Pancreas (tissue), 10 donors: ENCODE measurements at places on chromosomes 1 and 21.

GRCh38 chr1:76583235-76583868 is 283.9 kb upstream of the ST6GALNAC5 start:
- DNase-seq: no peak

DNA sequence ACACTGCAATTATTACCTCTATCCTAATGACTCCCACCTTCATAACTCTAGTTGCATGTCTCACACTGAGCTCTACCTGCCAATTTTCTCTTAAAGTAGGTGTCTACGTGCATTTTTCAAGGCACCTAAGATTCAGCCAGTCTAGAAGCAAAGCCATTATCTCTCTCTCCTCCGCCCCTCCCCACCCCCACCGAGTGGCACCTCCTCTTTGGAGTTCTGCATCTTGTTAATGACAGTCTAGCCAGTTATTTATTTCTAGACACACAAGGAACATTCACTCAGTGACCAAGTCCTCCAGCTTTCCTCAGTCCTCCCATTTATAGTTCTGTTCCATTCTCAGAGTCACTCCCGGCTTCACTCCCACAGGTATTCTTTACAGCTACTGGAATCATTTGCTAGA is 47.6 kb downstream of the ASTN1 start:
- no peak for DNase-seq

GRCh38 chr1:223765036-223765718 is 52.8 kb downstream of the CAPN2 start:
- no peak for DNase-seq

DNA sequence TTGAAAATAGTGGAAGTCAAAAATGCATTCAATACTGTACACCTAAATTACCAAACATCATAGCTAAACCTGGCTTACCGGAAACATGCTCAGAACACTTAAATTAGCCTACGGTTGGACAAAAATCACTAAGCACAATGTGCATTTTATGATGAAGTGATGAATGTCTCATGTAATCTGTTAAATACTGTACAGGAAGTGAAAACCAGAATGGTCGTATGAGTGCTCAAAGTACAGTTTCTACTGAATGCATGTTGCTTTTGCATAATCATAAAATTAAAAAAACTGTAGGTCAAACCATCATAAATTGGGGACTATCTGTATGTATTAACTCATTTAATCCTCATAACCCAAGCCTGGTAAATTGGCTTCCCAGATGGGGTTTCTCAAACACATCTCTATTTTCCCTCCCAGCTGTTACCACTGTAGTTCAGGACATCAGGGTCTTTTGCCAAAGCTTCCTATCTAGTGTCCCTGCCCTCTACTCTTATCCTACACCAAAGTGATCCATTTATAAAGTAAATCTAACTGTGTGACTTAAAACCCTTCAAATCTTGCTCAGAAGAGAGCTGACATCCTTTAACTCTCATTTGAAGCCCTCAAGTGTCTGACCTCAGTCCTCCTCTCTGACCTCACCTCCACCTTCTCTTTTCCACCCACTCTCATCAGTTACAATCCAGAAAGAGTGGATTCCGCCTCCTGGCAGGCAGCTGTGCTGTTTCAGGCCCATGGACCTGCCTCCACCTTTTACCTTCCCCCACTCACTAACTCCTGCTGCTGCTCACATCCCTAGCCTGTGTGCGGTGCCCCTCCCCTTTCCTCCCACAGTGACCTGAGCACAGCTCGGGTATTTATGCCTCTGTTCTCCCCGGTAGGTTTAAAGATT is 356.4 kb upstream of the ST6GALNAC5 start:
- DNase-seq: no peak

GRCh38 chr1:117634631-117635030 is 28.8 kb downstream of the TENT5C start:
- no peak for DNase-seq

DNA sequence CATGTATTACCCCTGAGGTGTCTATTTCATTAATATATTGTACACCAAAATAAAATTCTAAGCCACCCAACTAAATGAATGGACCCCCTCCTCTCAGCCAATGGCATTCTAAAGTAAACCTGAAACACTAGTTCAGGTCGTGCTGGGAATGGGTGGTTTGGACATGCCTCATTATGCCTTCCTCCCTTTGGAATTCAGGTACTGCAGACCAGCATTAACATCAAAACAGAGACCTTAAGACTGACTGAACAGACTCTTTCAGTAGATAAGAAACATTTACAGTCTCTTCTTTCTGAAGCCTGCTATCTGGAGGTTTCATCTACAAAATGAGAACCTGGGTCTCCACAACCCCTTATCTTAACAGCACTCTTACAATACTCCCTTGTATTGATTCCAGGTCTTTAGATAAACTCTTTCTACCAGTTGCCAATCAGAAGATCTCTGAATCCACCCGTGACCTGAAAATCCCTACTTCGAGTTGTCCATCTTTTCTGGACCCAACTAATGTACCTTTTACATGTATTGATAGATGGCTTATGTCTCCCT is 93.6 kb downstream of the PKN2 start:
- no peak for DNase-seq

DNA sequence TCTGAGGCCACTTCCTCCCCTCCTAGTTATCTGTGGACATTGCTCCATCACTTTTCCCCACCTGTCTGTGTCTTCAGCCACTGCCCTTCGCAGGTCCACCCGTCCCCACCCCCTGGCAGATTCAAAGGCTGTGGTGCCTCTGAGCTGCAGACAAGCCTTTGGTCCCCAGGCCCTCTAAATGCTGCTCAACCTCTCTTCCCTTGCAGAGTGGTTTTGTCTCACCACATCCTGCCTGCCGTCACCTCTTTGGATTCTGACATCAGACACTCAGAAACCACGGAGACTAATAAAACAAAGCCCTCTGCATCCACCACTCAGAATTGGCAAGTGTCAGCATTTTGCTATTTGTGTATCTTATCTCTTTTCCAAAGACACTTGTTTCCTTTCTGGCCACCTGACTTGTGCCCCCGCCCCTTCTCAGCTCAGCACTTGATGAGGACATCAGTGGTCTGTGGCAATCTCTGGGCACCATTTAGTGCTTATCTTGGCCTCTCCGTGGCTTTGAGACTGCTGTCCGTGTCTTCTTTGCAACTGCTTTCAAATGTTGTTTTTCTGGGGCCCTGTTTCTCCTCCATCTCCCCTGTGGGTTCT is 7.7 kb downstream of the CNIH3 start:
- no peak for DNase-seq

DNA sequence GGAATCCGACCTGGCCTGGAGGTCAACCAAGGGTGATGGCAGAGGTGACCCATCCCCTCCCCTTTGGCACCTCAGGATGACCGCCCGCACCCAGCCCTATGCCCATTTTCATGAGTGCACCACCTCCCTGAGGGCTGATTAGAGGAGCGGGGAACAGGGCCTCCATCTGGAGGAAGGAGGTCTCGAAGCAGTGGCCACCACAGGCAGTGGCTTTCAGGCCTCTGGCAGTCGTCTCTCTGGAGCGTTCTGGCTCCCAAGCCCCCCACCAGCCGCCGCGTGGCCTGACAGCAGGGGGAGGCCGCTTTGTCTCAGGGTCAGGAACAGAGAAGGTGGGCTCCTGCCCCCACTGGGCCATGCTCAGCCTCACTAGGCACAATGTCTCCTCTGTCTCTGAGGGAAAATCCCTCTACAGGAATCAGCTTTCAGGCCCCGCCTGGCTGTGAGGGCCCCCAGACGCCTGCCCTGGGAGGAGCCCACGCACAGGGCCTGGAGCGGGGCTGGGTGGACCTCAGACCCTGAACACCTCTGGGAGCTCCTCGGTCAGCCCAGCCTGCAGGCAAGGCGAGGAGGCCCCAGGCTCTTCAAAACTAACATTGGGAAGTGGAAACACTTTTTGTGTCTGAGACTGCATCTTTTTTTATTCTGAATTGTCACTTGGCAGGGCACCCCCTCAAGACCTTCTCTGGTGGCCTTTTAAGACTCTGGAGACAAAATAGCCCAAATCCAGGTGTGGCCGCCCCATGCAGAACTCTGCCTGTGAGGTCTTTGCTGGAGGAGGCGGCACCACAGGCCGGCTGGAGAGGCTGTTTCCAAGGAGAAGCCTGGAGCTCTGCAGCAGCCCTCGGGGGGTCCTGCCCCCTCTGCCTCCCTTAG is 127.7 kb upstream of the ARHGEF16 start:
- no peak for DNase-seq

DNA sequence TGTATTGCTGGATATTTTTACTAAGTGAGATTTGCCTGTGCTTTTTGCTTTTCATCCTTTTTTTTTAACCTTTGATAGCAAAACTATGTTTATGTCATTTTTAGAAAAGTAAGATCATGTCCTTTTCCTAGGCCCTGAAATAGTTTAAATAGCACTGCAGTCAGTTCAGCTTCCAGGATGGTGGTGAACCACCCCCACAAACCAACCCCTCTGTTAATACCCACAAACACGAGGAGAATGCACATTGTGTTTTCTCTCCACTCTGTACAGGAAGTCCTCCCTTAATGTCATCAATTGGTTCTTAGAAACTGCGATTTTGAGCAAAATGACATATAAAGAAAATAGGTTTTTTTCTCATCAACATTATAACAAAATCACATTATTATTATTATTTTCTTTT is 117.7 kb upstream of the DSCAM start:
- DNase-seq: no peak

GRCh38 chr1:220962031-220962751 is 82.9 kb downstream of the HLX start:
- no peak for DNase-seq

DNA sequence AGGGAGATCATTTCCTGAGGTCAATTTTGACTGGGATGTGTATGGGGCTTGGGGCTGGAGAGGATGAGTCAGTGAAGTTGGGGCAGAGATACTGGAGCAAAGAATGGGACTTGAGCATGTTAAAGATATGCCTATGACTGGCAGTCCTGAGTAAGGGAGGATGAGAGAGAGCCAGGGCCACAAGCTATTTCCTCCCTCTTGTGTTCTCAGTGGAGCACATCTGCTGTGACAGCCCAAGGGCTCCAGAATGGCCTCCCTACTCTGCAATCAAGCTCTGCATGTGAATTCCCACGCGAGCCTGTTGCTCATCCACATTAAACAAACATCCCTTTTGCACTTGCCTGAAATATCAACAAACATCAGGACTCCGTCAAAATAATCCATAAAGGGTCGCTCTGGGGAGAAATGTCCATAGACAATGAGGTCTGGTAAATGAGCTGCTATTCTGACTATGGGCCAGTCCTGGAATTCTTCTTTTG is 9.2 kb downstream of the ADCY10 start:
- DNase-seq: no peak

DNA sequence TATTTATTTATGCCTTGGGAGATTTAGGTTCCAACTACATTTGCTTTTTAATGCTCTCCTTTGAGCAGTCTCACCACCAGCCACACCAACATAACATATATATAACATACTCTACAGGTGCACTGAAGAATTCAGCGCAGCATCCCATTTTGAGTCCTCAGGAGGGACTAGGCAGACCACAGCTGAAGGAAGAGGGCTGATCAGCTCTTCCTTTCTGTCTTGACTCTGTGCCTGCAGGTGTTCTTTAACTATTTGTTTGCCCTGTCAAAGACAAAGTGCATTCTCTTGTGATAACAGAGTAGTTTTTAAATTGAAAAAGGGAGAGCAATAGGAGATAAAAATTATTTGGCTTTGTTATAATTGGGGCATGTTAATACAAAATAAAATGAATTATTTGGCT is 17.0 kb downstream of the HIPK1 start:
- no peak for DNase-seq

GRCh38 chr1:11980676-11980972 is 380 bp downstream of the MFN2 start:
- no peak for DNase-seq

DNA sequence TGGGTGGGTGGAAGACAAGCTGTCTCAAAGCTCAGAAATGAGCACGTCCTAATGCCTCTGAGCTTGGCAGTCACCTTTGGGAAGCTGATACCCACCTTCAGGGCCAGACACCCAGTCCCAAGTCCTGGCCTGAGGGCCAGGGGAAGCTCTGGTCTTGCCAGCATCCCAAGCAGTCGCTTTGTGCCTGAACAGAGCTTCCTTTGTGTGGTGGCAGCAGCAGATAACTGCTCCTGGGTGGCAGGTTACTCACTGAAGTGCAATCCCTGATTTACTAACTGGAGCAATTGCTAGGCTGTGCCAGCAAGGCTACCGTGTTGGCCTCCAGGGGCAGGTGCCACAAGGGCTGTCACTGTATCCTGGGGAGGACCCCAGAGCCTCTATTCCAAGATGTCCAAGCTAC is 40.4 kb upstream of the GRHL3 start:
- no peak for DNase-seq

DNA sequence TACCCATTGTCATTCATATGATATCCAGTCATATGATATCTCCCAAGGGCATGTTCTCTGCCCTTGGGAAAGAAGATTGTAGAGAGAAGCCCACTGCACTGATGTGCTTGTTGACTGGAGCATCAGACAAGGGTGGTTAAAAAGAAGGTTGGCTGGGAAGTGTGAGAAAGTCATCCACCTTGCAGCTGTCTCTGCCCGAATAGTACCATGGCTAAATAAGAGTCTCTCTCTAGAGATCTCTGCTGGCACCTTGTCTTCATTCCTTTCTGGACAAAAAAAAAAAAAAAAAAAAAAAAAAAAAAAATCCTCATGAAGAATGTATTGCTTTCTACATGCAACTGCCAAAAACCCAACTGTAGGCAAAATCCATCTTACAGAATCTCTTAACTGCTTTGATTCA is 349.7 kb upstream of the ESRRG start:
- DNase-seq: no peak

GRCh38 chr1:45859221-45859620 is 55.8 kb downstream of the MAST2 start:
- no peak for DNase-seq

GRCh38 chr1:90155721-90156487 is 161.0 kb downstream of the ZNF326 start:
- no peak for DNase-seq

DNA sequence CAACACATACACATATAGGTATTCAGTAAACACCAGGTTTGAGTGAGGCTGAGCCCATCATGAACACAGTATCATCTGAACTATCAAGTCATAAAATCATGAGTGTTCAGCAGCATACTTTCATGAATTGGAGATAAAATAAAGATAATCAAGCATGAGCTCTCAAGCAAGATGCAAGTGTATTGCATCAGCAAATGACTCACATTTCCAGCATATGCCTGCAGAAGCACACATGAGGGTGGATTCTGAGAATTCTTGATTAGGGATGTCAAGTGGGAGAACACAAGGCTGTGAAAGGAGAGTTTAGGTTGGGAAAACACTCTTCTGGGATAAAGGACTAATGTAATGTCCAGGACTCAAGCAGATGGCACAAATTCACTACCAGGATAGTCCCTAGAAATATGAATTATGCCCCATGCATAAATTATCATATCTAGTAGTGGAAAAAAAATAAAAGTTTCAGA is 299.2 kb downstream of the SRGAP2C start:
- no peak for DNase-seq

GRCh38 chr1:234206651-234207284 is 166.5 kb upstream of the COA6 start:
- no peak for DNase-seq

GRCh38 chr1:219629296-219629880 is 16.5 kb upstream of the ZC3H11B start:
- DNase-seq: no peak

- no peak for DNase-seq
These were observed at the start of gene CLEC20A for GRCh38 chr1:178496410-178497135. TSS of gene CLEC20A (minus strand) at chr1:178496964. CDS start at chr1:178496939, 25 bp downstream.
